MM.1S (cell line): ENCODE measurements at places on chromosomes 4 and X.

DNA sequence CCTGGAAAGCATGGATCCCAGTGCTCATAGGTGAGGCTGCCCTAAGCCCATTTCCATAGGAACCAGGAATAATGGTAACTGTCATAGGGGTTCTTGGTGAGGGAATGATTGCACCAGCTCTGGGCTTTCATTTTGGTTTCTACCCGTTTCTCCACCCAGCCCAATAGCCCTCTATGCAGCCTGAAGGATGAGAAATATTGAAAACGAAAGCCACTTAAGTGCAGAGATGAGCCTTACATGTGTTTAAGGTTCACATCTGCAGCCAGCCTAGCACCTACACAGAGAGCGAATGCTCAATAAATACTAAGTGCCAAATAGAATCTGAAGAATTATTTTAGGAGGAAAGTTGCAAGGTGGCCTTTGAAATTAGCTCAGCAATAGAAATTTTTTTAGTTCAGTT, 60.4 kb downstream of the MCF2 start:
- no peak for DNase-seq

- DNase-seq, result no peak
These were observed 39.6 kb downstream of the NUDT11 start for GRCh38 chrX:51456814-51457213.

- peak; percentile 19 for DNase-seq
These were observed 598.2 kb upstream of the BOD1L1 start for GRCh38 chr4:14225688-14226207.

DNA sequence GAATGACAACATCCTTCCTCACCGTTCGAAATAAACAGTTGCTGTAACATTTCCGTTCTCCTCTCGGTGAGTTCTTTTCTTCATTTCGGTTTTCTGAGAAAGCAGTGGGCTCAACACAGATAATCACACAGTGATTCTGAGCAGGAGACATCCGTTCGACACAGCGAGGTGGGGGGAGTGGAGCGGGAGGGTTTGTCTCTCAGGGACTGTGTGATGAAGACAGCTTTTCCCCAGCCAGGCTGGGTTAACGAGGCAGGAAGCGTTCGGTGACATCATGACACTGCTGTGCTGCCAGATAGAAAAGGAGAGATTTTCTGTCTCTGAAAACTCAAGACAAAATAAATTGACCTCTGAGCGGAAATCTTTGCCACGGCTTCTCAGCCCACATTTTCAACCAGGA, 119.3 kb downstream of the CRLF2 start:
- no peak for DNase-seq

DNA sequence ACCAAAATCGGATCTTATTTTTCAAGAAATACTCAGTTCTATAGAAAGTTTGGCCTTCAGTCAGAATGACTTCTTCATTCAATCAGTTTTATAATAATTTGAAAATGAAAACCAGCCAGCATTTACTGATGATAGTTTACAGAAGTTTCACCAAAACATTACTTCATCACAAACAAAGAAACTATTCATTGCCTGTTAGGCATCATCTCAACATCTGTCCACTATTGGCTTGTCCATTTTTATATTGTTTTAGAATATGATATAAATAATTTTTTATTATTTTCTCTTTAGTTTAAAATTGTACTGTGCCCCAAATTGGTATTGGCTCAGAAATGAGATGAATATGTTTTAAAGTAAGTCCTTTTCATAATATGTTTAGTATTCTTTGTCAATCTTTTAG, 38.4 kb downstream of the FAT4 start:
- no peak for DNase-seq

DNA sequence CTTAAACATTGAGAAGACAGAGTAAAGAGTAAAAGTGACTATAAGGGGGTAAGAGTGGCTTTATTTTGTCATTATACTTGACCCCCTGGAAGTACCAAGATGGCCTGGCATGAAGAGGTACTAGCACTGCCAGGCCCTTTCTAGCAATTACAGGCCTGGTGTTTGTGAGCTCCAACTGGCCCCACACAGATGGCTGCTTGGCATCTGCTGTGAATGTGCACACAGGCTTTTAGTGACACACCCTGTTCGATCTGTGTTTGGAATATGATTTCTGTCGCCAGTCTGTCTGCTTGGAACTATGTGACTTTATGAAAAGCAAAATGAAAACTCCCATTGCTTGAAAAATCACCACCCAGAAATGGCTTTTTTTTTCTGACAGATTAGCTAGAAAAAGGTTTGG, 123.3 kb downstream of the CLCN4 start:
- no peak for DNase-seq

GRCh38 chr4:98385831-98386230, 124.6 kb downstream of the RAP1GDS1 start:
- no peak for DNase-seq

GRCh38 chr4:54423066-54423465, 194.0 kb downstream of the PDGFRA start:
- DNase-seq, result no peak

DNA sequence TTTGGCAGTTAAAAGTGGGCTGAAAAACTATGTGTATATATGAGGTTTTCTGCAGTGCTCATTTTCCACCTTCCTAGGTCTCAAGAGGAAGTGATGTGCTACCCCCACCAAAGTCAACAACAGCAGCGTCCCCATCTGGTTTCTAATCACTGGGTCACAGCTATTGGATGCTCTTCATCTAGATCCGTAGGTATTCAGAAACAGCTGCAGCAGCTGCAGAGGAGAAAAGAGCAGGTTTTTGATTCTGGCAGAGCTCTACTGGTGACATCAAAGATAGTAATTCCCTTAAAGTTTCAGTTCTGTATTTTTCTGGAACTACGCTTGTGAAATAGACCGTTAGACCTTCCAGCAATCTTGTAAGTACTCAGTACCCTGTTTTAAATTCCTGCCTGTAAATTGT, 5.8 kb upstream of the GUCY2F start:
- DNase-seq, result peak; percentile 29

- DNase-seq, result no peak
These were observed 133.8 kb downstream of the AFF1 start for GRCh38 chr4:87068583-87069021.

DNA sequence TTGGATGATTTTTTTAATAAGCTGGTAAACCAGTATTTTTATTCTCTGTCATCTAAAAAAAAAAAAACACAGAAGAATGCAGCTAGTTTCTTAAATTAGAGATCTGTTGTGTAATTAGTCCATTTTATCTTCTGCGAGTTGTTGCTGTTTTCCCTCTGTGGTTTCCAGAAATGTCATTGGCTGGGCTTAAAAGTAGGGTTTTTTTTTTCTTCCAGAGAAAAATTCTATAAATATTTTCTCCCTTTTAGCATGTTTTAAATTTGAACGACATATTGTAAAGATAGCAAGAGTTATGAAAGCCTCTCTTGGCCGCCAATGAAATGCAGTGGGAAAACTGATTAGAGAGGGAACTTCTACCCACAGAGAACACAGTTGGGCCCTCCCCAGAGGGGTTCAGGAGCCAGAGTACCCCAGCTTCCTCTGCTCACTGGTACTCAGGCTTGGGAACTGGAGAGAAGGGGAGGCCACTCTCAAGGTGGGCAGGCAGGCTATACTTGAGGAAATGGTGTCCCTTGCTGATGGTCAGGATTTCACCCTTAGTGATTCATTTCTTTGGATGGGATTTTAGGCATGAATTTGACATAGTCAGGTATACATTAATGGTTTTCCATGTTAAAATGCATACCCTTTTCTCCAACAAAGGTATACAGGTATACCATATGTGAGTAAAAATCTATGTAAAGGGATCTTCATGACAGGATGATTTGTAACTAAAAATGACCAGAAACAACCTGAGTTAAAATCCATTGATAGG, 166.1 kb downstream of the BCOR start:
- no peak for DNase-seq

GRCh38 chrX:126799059-126799458, 20.5 kb upstream of the PRR32 start:
- no peak for DNase-seq

- DNase-seq, result peak; percentile 50
These were observed 16.6 kb downstream of the ARHGAP24 start for GRCh38 chr4:85491527-85491926.

- no peak for DNase-seq
These were observed 21.2 kb downstream of the PTTG2 start for GRCh38 chr4:37981425-37981824.
